ENCODE measurements at places on chromosomes 5 and 9.

DNA sequence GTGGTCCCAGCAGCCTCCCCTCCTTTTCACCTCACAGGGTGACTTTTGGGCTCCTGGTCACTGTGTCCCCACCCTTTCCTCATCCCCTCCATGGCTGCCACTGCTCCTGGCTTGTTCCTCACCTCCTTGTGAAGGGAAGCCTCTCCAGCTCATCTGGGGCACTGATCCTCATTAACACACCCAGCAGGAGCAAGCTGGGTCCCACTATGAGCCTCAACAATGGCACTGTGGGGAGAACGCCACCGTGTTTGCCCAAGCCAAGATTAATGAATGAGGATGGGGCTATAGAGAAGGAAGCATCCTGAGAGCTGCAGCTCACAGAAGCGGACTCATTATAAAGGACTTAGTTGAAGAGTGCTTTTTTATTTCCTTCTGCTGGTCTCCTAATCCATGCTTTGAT, 118.4 kb downstream of the MARCHF11 start:
- no peak for DNase-seq

DNA sequence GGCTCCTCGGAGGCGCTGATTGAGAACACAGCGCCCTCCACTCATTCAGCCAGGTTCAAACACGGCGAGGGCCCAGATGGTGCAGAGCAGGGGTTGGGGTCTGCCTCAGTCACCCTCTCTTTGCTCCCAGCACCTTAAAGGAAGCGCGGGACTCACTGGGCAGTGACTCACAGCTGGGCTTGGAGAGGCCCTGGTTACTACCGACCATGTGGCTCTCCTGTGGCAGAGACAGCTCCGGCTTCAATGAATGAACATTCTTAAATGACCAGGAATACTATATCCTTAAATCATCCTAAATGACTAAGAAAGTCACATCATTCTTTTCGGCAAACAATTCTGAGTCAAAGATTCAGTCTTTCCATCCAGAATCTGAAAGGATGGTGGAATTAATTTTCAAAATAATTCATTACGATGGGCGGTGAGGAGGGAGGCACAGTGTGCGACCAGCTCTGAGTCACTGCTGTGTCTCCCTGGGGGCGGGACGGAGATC, 1.6 kb upstream of the INPP5E start:
- DNase-seq = no peak

DNA sequence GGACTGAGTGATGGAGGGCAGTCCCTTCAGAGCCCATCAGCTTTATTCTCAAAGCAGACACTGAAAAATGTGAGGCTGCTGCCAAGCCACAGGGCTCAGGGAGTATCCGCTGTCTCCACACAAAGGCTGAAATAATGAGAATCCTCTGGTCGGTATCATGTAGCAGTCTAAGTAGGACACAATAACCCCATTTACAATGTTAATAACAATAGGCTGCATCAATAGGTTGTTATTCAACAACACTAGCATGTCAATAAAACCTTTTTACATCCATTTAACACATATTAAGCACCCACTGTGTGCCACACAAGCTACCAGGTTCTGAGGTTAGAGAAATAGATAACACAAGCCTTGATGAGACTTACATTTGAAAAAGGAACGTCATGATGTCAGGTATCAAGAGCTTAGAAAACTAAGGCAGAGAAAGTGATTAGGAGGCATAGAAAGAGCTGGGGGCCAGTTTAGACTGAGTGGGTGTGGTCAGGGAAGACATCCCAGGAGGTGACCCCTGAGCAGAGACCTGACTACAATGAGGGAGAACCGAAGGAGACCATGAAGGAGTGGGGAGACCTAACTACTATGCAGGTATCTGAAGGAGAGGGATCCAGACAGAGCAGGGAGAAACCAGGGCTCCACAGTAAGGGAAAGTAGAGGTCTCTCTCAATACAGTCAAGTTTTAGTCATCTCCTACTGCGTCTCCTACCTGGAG, 140.1 kb upstream of the GRIA1 start:
- no peak for DNase-seq

DNA sequence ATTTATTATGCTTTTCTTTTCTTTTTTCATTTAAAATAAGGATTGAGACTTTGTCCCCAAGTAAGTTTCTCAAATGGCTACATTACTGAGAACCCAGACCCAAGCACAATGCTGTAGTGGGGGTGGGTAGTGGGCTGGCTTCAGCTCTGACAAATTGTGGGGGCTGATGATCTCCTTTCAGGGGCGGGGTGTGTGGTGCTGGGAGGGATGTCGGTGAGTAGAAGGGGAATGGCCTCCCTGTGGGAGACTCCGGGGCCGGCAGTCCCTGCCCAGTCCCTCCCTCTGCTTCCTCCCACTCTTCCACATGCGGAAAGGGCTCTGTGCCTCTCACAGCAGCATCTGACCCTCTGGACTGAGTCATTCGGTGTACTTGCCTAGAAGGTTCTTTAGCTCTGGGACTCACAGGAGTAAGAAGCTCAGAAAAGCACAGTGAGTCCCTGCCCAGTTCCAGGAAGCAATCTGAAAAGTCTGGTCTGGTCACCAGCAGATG, 14.3 kb downstream of the CD180 start:
- DNase-seq = no peak

DNA sequence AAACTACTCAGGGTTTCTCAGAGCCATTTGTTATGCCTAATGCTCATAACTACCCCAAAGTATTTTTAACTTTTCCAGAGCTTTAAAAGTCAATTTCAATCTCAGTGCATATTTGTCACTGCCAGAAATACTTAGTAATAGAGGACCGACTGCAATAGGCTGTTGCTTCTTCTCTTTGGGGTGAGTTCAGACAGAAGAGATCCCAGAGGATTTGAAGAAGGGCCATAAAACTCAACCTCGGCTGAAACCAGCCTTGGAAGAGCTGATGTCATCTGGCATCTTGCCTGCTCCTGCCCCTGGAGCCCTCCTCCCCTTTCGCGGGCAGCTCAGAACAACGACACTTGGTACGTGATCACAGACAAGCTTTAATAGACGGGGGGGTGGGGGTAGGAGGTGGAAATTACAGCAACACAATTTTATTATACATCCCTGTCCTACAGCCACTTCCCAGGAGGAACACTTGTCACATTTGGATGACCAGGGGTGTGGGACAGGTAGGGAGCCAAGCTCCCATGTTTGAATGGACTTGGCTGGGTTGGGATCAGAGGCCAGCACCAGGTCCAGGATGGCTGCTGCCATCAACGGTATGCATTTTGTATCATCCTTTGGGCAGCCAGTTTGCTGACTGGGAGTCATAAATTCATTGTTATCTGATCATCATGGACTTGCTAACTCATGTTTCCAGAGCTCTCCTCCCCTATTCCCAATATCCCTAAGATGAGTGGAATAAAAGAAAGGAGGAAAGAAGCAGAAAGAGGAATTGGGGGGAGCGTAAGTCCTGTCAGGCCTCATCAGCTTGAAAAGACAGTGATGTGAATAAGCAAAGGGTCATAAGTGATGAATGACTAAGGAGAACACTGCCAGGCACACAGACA, 186.6 kb upstream of the PANK3 start:
- no peak for DNase-seq

DNA sequence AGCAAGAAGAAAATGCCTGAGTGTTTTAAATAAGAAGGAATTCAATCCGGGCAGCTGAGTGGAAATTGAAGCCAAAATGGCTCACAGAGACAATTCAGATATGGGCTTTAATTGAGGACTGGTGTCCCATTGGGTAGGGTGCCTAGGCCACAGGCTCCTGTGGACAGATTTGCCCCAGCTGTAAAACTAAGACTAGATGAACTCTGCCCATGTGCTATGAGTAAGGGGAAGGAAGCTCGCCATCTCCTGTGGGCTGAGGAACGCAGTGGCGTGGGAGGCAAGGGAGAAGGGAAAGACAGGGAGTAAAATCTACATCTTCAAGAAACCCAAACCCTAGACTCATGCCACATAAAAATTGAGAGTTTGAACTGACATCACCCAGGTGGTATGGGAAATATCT, 66.1 kb downstream of the KLHL3 start:
- DNase-seq = no peak

GRCh38 chr5:170533383-170533782, 29.6 kb downstream of the KCNIP1 start:
- no peak for DNase-seq

DNA sequence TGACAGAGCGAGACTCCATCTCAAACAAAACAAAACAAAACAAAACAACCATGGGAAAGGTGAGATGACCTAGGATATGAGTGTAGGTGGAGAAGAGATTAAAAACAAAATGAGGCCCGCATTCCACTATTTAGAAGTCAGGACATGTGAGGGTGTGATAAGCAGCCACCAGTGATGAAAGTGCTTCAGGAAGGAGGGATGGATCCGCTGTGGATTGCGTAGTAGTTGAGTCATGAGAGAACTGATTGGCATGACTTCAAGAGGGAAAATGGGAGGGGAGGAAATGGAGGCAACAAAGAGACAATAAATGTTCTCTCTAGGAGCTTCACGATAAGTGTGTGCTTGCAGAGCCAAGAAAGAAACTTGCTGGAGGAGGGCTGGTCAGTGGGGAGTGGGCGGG, 367.6 kb downstream of the ARL15 start:
- no peak for DNase-seq

DNA sequence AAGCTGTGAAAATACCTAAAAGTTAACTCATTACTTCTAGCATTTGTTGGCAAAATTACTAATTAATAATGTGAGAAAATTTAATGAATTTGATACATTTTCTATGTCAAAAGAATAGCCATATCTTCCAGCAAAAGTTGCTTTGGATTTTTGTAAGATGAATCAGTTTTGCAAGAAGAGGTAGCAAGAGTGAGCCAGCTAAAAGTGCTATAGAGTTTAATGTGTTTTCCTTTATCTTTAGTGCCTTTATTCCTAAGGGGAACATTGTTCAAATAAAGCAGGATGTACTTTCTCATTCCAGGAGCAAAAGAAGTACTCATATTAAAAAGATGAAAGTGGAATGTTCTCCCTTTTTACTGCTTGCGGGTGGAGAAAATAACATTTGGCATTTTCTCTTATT, 622.2 kb downstream of the ANXA1 start:
- no peak for DNase-seq

- DNase-seq = no peak
Measured at GRCh38 chr5:140106101-140106500, 7.8 kb upstream of the PURA start.

DNA sequence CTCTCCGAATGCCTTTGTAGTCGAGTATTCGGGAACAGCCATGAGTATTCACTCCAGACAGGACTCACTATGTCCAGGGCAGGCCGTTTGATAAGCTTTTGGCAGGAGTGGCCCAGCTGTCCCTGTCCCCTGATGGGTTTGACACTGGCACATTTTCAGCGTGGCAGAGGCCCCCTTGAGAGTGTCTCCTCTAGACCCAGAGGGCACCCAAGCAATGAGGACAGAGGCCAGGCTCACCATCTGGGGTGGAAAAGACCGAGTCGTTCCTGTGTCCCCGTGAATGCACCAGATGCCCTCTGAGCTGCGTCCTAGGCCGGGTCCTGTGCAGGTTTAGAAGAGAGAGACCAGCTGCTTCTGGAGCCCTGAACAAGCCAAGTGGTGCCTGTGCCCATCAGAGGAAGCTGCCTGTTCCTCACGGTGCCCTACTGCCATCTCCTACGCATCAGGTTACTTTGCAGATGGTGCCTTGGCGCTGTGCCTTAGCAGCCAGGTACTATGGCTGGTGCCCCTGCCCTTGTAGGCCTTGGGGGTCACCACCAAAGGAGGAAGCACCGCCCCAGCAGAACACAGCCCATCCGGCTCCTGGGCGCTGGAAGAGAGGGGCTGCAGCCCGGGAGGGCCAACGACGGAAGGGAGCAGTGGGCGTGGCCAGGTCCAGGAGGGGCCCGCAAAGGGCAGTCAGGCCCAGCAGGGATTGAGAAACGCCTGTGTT, 42.4 kb downstream of the LRSAM1 start:
- no peak for DNase-seq

GRCh38 chr9:36940500-36940853, 93.6 kb downstream of the PAX5 start:
- no peak for DNase-seq

DNA sequence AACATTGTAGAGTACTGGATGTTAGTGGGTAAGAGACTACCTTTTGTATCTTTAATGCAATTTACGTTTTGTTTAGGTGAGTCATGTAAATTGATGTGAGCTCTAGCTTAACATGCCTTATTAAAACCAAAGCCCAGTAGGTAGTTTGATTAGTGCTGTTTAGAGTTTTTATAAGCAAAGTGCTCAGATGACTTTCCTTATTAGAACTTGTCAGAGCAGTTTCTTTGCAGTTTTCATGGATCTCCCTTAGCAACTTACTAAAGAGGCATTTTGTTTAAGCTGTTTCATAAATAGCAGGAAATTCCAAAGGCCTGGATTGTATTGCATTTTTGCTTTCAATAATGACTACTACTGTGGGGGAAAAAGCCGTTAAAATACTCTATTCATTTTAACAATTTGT, 14.5 kb downstream of the ZSWIM6 start:
- DNase-seq = no peak

DNA sequence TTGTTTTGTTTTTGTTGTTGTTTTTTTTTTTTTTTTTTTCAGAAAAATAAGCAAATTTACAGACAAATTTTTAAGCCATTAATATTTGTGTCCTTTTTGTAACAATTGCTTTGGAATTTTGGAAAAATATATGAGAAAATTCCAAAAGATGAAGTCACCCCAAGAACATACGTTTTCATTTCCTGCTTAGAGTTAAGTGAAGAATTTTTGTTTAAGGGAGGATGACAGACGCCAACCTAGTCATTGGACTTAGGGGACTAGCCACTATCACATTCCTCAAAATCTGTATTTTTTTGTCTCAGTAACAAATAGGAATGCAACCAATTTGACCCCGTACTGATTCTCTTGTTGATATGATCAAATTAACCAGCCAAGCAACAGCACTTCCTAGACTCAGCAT, 433.9 kb upstream of the SLC30A5 start:
- DNase-seq = no peak

GRCh38 chr5:17761326-17761725, 127.1 kb downstream of the TAF11L14 start:
- DNase-seq = no peak

DNA sequence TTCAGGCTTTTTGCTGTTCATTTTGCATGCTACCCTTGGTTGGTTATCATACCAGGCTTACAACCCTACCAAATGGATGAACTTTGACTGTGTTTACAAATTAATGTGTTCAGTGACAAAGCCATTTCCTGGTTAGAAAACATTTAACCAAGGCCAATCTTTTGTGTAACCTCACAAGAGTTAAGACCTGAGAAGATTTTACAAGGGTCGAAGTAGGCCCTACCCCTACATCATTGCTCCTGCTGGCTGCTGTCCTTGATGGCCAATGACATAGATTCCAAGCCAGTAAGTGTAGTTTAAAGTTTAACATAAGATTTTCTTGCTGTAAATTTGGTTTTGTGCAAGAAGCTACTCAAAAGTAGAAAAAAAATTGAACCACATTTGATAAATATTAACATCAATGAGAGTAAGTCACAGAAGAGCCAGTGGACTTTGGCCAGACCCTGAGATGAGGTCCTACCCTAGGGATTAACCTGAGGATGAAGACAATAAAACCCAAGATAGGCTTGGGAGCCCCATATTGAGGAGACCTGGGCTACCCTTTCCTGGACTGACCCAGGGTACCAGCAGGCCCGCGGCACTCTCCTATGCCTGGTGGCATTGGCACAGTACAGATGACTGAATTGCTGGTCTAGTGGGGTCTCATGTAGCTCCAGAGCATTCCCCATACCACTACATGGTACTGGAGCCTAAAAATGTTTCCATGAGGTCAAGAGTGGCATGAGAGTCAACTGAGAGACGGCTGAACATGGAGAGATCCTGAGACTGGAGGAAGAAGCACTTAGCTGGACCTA, 8.3 kb downstream of the C1QTNF3 start:
- DNase-seq = no peak

- no peak for DNase-seq
Measured at GRCh38 chr9:68551191-68551590, 10.5 kb upstream of the TMEM252 start.

- no peak for DNase-seq
Measured at GRCh38 chr9:113946496-113947115, 70.5 kb downstream of the ZNF618 start.

All from natural killer cell (primary cell).